ENCODE measurements at places on chromosomes 7 and 10. TPM values are rescaled to one million over a fixed set of nuclear protein-coding genes. Genes with fewer than 3 reads are reported as not detected.

The CC2D2B gene
- total RNA-seq: 0.21 TPM

The SLC16A9 gene
- 0.13 TPM for total RNA-seq

The HEPACAM2 gene
- total RNA-seq: not detected

GRCh38 chr7:50268990-50269389 lies 35.5 kb upstream of the IKZF1 start:
- no peak for DNase-seq

The HOXA3 gene
- 30.2 TPM for total RNA-seq

The FZD8 gene
- total RNA-seq: 1.8 TPM

GRCh38 chr7:97317575-97317974 lies 200.1 kb downstream of the SDHAF3 start:
- no peak for DNase-seq

GRCh38 chr7:110309941-110310340 lies 781.0 kb upstream of the LRRN3 start:
- DNase-seq: no peak

GRCh38 chr7:30771880-30772425 lies 736 bp downstream of the MINDY4 start:
- DNase-seq: no peak

DNA sequence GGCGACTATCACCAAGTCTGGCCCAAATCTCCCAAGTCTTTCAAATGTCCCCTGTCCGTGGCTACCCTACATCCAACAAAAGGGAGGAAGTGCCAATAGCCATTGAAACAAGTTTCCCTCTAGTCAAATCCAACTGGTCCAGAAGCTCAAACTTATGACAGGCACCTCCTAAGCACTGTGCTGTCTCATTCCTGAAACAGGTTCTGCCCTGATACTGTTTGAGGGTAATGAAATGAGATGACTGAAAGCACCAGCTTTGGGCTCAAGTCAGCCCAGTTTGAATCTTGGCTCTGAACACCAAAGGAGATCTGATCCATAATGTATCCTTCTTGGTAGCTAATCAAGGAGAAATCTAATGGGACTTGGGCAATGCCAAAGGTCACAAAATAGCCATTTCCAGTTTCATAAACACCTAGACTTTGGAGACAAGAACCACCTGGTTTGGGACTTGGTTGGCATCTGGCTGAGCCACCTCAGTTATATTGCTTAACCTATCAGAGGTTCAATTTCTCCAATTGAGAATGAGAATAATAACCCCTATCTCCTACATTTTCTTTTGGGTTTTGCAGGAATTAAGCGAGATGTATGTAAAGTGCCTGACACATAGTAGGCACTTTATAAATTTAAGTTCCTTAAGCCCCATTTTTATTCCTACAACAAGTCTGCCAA lies 34.7 kb upstream of the ARID5B start:
- no peak for DNase-seq

The ACSM6 gene
- total RNA-seq: not detected

The ACTL6B gene
- total RNA-seq: not detected

The TRIM50 gene
- total RNA-seq: not detected
